Stimulated activated CD8-positive, alpha-beta memory T cell treated with anti-CD3 and anti-CD28 coated beads, Interleukin-4, amount 100 ng/mL, for 1 hour (primary cell): ENCODE measurements at places on chromosomes 4 and X.

DNA sequence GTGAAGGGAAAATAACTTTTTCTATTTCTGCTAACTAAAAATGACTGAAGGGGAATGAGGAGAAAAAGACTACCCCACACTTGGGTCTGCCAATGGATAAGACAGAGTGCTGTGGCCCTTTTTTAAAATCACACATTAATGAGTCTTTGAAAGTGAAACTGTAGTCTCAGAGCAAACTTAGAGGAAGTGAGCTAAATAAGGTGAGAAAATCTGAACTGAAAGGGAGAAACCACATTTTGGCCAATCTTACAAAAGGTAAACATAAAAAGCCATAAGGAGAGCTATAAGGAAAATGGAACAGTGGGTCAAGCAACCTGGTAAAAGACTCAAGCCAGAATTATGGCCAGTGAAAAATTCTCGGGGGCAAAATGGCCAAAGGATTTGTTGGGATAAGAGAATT is 755.1 kb upstream of the IGFBP7 start:
- no peak for DNase-seq

- DNase-seq: no peak
Observed at GRCh38 chr4:73067971-73068394, 1.5 kb downstream of the COX18 start.

- no peak for DNase-seq
Observed at GRCh38 chr4:115687052-115687755, 573.8 kb upstream of the NDST4 start.

- DNase-seq: no peak
Observed at GRCh38 chrX:19496711-19497110, 18.6 kb downstream of the MAP3K15 start.

- DNase-seq: no peak
Observed at GRCh38 chr4:48275247-48275646, 5.6 kb upstream of the TEC start.

DNA sequence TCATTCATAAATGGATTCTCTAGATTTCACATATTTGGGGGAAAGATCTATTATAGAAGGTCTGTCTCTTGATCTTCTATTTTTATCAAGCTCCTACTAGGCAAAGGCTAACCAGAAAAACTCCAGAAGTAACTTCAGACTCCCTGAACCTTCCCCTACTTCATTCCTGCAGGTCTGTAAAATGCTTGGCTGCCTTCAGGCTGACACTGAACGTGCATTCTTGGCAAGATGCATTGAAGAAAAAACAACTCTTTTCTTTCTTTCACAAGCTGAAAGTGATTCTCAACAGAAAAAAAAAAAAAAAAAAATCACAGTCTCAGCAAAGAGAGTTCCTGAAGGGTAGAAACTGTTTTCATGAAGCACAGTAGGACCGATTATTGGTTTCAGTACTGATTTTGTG is 12.7 kb downstream of the OPHN1 start:
- no peak for DNase-seq

GRCh38 chr4:176443646-176444409 is 124.1 kb downstream of the SPCS3 start:
- DNase-seq: no peak

- no peak for DNase-seq
Observed at GRCh38 chr4:181793096-181793495, 450.1 kb upstream of the TENM3 start.

GRCh38 chrX:153793291-153793690 is 884 bp downstream of the IDH3G start:
- no peak for DNase-seq

- no peak for DNase-seq
Observed at GRCh38 chrX:134734466-134734952, 76.2 kb upstream of the PLAC1 start.

DNA sequence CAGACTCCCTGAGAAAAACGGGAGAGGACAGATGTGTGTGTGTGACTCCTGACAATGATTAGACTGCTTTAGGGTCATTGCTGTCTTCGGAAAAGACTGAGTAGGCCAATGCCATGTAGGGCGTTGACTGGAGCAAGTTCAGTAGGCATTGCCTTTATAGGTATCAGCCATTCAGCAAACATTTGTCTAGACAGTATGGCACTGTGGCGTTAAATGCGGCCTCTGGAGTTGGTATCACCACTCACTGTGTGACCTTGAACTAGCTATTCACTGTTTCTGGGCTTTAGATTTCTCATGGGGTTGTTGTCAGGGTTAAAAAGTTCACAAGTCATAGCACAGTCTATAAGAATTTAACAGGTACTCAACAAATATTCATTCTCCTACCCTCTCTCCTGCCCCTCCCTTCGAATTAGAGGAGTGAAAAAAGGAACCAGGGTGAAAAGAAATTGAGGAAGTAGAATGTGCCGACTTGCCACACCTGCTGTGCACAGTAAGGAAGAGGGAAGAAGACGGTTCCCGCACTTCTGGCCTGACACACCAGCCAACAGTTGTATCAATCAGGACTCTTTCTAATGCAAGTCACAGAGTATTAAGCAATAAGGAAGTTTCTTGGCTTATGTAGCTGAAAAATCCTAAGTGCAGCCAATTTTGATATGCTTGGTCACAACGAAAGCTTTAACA is 83.2 kb upstream of the PLAC8 start:
- DNase-seq: no peak

GRCh38 chr4:63898961-63899360 is 510.3 kb downstream of the TECRL start:
- DNase-seq: no peak

- no peak for DNase-seq
Observed at GRCh38 chr4:124019749-124020549, 623.4 kb downstream of the SPRY1 start.

GRCh38 chr4:75995727-75996126 is 5.0 kb upstream of the SDAD1 start:
- DNase-seq: no peak

DNA sequence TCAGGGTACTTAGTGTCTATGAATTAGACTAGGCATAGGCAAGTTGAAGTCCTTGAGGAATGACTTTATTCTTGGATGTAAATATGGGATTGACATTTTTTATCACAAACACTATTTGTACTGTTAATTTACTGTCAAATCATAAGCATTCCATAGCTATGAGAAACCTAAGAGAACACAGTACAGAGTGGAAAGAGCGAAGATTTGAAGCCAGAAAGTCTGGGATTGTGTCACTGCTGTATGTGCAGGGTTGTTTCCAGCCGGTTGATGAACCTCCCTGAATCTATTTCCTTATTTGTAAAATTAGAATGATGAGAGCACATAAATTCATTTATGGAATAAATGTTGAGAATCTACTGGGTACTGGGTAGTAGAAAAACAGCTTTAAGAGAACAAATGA is 14.4 kb upstream of the KLHL5 start:
- DNase-seq: no peak

GRCh38 chrX:48754238-48754637 is 7.3 kb upstream of the GLOD5 start:
- no peak for DNase-seq

GRCh38 chr4:163243297-163243981 is 76.7 kb upstream of the NAF1 start:
- DNase-seq: no peak

DNA sequence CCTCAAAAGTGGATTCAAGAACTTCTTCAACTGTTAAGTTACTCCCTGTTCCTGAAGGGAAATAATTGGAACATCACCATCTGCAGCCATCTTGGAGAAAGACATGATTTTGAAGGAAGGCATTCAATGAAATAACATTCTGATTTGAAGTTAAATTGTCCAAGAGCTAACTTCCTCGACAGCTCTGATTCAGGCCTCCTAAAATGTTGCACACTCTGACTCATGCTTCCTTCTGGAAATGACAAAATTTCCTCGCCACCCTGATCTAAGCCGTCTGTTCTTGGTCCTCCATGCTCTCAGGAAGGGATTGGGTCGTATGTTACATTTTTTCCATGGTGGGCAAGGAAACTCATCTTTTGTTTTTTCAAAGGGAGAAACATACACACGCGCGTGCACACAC is 496.9 kb upstream of the DIPK2B start:
- no peak for DNase-seq

DNA sequence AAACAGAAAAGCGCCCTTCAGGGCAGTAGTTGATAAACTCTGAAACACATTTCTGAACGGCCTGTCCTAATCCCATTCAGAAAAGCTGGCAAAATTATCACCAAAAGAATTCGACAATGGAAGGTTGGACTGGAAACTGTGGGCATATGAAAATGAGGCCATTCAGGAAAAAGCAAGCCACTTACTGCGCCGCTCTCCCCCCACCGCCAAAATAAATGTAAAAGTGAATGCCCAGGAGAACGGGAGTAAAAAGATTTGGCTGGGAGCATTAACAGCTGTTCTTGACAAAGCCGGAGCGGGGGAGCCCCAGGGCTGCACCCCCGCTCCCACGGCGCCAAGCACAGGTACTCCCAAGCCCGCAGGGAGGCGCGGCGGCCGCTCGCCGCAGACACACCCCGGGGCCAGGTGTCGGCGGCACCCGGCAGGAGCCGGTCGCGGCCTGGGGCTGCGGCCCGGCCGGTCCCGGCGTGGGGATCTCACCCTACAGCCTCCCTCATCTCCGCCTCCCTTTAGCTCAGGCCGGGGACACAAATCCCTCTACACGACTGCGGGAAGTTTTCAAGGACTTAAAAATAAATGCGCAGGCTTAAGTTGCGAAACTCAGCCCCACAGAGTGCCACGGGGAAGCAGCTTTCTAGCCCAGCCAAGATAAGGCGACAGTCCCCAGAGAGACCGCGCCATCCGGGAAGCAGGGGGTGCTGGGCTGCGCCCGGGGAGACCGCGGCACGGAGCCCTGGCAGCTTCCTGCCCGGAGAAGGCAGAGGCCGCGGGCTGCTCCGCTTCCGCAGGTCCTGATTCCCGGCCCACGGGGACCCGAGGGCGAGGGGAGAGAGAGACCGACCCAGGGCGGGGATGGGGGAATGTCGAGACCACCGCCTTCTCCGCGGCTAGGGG is 593 bp downstream of the SH3RF1 start:
- no peak for DNase-seq

DNA sequence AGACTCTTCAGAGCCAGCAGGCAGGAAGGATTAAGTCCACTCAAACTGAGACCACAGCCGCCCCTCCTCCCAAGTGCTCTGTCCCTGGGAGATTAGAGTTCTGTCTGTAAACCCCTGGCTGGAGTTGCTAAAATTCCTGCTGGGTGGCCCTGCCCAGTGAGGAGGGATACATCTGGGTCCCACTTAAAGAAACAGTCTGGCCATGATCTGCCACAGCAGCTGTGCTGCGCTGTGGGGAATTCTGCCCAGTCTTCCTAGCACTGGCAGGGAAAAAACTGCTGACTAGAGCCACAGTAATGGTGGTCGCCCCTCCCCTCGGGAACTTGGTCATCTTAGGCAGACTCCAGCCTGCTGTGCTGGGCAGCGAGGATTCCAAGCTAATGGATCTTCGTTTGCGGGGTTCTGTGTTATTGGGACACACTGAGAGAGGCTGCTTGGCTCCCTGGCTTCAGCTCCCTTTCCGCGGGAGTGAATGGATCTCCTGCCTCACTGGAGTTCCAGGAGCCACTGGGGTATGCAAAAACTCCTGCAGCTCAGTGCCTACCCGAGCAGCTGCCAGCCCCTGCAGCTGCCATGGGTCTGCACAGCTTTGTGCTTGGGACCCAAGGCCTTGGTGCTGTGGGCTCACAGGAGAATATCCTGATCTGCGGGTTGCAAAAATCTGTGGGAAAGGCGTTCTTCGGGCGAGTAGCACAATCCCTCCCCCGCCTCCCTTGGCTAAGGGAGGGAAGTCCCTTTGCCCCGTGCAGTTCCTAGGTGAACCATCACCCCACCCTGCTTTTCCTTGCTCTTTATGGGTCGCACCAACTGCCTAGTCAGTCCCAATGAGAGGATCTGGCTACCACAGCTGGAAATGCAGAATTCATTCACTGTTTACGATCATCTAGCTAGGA is 15.7 kb downstream of the ZXDB start:
- no peak for DNase-seq

DNA sequence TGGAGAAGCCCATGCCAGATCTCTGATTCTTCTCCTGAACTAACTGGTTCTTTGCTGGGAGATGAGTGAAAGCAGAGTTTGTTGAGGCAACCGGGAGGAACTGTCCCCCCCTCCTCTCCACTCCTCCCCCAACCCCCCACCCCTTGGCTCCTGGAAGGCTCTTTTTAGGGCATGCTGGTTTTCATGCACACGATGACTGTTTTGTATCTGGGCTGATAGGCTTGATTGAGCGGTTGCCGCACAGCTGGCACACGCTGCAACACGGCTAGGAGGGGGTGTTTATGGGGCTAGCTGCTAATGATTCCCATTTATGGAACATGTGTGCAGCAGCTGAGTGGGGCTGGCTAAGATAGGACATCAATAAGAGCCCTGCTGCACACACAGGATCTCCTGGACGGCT is 137.2 kb downstream of the SMIM20 start:
- no peak for DNase-seq

GRCh38 chrX:136205882-136206380 is 45.3 kb downstream of the MAP7D3 start:
- DNase-seq: no peak
